ENCODE measurements at places on chromosomes 6 and 20.

DNA sequence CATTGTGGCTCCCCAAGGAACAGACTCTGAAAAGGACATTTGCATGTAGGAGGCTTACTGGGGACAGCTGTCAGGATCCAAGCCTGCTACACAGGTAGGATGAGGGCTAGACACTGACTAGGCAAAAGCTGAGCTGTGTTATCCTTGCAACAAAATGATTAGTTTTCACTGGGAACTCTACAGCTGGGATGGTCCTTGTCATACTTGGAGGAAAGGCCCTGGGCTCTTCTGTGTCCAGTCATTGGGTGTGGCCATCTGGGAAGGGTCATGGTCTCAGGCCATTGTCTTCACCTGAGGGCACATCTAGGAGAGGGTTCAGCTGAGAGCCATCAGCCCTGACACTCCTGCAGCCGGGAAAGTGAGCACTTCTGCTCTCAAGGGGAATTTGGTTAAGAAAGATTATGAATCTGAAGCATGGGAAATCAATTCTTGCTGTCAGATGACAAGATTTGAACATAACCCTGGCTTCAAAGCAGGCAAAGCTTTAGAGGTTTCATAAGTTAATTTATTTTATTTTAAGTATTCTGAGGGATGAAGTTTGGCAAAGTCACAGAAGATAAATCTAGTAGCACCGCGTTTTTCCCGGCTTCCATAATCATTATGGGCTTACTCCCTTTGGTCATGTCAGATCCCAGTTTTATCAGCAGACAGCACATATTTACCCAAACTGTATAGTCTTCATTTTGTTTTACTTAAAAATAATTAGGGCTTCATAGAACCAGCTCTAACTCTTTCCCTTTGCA is 78.4 kb upstream of the SLC22A23 start:
- DNase-seq = no peak

DNA sequence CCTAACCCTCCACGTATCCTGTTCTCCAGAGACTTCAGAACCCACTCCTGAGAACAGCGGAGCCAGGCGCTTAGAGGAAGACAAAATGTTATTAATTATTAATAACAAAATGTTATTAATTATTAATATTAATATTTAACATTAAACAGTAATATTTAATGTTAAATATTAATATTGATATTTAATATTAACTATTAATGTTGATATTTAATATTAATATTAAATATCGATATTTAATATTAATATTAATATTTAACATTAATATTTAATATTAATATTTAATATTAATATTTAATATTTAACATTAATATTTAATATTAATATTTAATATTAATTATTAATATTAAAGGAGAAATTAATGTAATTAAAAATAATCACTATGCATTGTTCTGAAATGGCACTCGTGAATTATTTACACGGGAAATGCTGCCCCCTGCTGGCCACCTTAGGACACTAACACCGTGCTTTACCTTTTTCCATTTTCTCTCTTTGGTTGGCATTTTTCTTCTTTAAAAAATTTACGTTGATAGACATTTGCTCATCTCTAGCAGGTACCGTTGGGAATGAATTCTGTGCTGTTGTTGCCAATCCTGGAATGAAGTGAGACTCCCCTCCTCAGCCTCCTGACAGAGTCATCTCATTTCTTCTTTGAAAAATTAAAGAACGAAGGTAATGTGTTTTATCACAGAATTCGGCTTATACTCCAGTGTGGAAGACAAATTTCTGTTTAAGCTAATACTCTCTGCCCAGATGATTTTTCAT is 7.5 kb upstream of the GGTLC1 start:
- DNase-seq = peak; percentile 53

DNA sequence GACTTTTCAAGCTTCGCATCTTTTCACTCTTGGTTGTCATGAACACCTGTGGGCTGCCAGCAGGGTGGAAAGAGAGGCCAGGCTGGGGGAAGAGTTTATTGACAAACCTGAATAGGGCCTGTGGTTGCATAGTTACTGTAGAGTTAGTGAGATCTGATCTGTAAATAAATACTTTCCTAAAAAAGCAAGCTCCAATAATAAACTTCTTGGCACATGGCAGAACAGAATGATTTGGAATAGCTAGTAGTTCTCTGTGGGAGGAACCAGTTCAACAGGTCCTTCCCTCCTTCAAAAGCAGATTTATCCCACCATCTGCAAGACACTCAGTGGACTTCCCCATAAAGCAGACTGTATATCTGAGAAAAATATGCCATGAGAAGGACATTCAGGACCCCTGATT is 445.0 kb downstream of the HACE1 start:
- DNase-seq = no peak

GRCh38 chr20:652615-653109 is 338 bp downstream of the SRXN1 start:
- no peak for DNase-seq

GRCh38 chr6:17280552-17281090 is 540 bp upstream of the RBM24 start:
- DNase-seq = no peak

DNA sequence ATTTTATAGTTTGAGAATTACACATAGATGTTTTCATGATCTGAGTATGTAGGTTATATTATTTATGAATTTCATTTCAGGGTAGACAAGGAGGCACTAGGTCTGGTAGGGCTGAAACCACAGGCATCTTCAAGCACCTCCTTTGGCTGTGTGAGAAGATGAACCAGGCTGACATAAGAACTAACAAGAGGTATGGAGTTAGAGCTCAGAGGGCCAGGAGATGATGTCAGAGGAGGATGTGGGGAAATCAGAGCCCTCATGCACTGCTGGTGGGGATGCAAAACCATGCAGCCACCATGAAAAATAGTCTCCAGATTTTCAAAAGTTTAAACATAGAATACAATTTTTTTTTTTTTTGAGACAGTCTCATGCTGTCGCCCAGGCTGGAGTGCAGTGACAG is 13.6 kb upstream of the RIPOR3 start:
- no peak for DNase-seq

Data from erythroblast (primary cell).